ENCODE measurements at places on chromosomes 3 and 15.

DNA sequence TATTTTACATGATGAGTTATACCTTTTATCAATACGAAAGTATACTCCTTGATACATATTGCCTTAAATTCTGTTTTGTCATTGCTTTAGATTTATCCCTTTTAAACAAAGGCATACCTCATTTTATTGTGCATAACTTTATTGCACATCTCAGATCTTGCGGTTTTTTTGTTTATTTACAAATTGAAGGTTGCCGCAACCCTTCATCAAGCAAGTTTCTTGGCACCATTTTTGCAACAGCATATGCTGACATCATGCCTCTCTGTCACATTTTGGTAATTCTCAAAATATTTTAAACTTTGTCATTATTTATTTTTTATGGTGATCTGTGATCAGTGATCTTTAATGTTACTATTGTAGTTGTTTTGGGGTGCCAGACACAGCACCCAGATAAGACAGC, 20.9 kb downstream of the SNRK start:
- no peaks in the 10 kb centered on the region for H3K27me3 ChIP-seq
- no peak for DNase-seq
- H3K4me1 ChIP-seq: no peaks in the 10 kb centered on the region
- H3K27ac ChIP-seq: no peak overlapping the region
- no peak overlapping the region for H3K4me3 ChIP-seq

DNA sequence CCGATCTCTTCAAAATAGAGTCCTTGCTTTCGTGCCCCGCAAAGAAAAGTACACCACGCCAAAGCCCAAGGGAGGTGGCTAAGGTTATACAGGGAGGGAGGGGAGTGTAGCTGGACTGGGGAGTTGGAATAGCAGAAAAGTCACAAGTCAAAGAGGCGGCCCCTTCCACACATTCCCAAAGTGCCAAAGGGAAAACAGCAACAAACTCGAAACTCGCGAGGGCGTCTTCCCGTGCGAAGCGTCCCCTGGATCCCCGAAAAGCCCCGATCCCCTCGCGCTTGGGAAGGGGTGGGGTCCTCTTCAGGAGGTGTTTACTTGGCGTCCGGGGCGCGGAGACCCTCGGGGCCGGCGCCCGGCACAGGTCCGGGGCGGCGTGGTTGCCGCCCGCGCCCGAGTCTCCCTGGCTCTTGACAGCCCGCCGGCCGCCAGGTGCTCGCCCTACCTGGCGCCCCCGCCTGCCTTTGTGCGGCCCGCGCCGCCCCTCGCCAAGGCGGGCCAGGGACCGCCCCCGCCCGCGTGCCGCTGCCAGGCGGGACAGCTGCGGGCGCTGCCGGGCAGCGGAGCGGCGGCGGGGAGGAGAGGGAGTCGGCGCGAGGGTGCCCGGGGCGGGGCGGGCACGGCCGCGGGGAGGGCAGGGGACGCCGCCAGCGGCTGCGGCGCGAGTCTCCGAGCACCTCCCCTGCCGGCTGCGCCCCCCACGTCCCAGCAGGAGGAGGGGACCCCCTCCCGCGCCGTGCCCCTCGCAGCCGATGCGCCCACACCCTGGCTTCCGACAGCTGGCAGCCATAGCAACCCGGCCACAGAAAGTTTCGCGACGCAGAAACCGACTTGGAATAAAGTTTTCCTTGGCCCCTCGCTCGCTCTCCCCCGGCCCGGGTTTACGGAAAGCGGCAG, 966 bp downstream of the MYO1E start:
- peaks cover 16% of the 10 kb centered on the region for H3K4me1 ChIP-seq
- DNase-seq: peak; percentile 67
- peak overlapping the region; percentile 93 for H3K27ac ChIP-seq
- peak overlapping the region; percentile 99 for H3K4me3 ChIP-seq
- no peaks in the 10 kb centered on the region for H3K36me3 ChIP-seq

DNA sequence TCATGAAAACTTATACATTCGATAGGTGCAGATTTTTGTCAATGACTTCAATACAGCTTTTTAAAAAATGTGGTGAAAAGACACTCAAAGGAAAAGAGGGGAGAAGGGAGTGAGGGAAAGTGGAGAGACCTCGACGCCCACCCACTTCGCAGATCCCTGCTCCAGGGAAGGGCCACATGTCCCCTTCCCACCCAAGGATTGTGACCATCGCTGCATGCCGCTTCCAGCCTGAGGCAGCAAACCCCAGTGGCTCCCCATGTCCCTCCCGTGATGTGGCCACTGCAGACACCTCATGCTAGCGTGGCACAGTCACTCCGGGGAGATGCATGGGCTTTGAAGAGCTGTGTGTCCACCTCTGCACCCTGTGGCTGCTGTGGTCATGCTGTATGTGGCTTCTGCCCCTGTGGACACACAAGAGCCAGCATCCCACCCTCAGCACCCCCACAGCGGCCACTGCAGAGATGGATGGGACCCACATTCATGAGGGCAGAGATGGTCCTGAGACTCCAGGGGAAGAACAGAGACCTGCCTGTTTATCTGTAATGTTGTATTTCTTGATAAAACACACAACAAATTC, 230.2 kb downstream of the OCA2 start:
- H3K27ac ChIP-seq: no peak overlapping the region
- H3K36me3 ChIP-seq: no peaks in the 10 kb centered on the region
- no peaks in the 10 kb centered on the region for H3K4me1 ChIP-seq
- no peak overlapping the region for H3K4me3 ChIP-seq
- peaks cover 7% of the 10 kb centered on the region for H3K27me3 ChIP-seq

DNA sequence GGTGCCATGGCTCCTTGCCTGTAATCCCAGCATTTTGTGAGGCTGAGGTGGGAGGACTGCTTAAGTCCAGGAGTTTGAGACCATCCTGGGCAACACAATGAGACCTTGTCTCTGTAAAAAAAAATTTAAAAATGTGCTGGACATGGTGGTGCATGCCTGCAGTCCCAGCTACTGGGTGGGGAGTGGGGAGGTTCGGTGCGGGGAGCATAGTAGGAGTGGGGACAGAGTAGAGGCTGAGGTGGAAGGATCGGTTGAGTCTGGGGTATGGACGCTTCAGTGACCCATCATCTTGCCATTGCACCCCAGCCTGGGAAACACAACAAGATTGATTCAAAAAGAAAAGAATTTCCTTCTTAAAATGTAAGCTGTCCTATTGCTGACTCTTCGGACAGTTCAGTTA, 1490.0 kb upstream of the GBE1 start:
- no peak overlapping the region for H3K4me3 ChIP-seq
- DNase-seq: no peak
- no peaks in the 10 kb centered on the region for H3K36me3 ChIP-seq
- no peak overlapping the region for H3K27ac ChIP-seq
- no peaks in the 10 kb centered on the region for H3K27me3 ChIP-seq

- H3K36me3 ChIP-seq: no peaks in the 10 kb centered on the region
- no peak for DNase-seq
- H3K27ac ChIP-seq: no peak overlapping the region
- H3K4me1 ChIP-seq: no peaks in the 10 kb centered on the region
- no peak overlapping the region for H3K4me3 ChIP-seq
- H3K27me3 ChIP-seq: no peaks in the 10 kb centered on the region
Measured at GRCh38 chr3:26574766-26575165, 47.8 kb upstream of the LRRC3B start.
